ENCODE measurements at places on chromosomes 1 and 21.
A peak's percentile ranks its signal among the peaks of the same experiment; 100 is the strongest.

- DNase-seq: no peak
These were observed 1.4 kb downstream of the ACADM start for GRCh38 chr1:75725861-75726361.

GRCh38 chr1:245750261-245750660, 595.5 kb downstream of the KIF26B start:
- no peak for DNase-seq

- DNase-seq: no peak
These were observed 16.2 kb upstream of the TP53BP2 start for GRCh38 chr1:223861904-223862303.

DNA sequence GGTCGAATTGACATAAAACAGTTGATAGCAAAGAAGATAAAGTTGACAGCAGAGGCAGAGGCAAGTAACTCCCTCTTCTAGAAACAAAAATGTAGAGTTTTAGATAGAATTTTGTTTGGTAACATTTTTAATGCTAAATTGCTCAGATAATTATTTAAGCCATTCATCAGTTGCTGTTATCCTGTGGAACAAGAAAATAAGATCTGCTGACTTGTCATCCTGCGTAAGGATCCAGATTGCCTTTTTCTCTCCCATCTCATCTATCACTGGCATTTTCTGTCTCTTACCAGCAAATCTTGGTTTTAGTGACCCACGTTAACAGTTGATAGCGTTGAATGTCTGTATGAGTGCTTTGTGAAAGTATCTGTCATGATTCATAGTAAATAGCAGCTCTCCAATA, 29.8 kb downstream of the SOAT1 start:
- DNase-seq: no peak

GRCh38 chr1:110019770-110020169, 14.7 kb upstream of the STRIP1 start:
- no peak for DNase-seq

GRCh38 chr1:240415532-240415931, 196.4 kb downstream of the GREM2 start:
- no peak for DNase-seq

GRCh38 chr1:186424539-186424938, 36.4 kb downstream of the PDC start:
- DNase-seq: no peak

- DNase-seq: peak; percentile 18
These were observed 109.4 kb downstream of the NRDC start for GRCh38 chr1:51768971-51769588.

DNA sequence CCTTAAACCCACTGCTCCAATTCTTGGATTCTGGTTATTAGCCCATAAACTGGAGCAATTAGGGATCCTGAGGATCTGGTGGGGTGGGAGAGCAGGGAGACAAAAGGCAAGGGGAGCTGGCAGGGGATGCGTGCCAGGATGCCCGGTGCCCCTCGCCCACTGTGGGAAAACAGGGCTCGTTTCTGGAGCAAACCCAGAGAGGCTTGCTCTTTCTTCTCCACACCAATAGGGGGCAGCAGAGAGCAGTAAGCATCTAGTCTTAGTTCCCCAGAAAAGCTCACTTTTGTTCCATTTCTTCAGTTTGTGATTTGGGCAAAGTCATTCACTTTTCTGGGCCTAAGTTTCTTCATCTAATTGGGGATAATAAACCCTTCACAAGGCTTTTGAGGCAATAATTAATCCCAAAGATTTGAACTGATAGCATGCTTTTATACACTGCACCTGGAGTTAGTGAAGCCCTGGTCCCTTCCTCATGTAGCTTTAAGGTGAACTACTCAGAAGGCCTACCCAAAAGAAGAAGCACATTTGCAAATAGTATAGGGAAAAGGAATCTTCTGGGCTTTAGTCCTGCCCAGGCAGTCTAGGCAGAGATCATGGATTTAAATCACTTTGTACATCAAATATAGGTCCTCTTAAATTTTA, 160.6 kb upstream of the USP24 start:
- no peak for DNase-seq

- DNase-seq: no peak
These were observed 387.1 kb downstream of the OMA1 start for GRCh38 chr1:58159434-58159830.

GRCh38 chr1:241101622-241102021, 255.4 kb downstream of the RGS7 start:
- no peak for DNase-seq

DNA sequence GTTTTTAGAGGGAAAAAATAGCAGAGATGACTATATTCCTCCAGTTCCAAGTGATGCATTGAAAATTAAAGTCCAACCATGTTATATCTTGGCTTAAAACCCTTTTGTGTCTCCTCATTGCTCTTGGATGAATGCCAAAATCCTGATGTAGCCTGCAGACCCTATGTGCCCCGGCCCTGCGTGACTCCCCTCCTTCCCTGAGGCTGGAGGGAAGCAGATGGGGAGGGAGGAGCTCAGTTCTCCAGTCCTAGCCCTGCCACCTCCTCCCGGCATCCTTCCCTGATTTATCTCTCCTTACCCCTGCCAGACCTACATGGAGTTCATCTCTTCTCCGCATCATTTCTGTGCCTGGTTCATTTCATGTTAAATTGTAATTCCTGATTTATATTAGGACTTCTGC, 397.4 kb downstream of the PTPRU start:
- no peak for DNase-seq

GRCh38 chr1:151840421-151840820, 801 bp upstream of the C2CD4D start:
- DNase-seq: no peak

DNA sequence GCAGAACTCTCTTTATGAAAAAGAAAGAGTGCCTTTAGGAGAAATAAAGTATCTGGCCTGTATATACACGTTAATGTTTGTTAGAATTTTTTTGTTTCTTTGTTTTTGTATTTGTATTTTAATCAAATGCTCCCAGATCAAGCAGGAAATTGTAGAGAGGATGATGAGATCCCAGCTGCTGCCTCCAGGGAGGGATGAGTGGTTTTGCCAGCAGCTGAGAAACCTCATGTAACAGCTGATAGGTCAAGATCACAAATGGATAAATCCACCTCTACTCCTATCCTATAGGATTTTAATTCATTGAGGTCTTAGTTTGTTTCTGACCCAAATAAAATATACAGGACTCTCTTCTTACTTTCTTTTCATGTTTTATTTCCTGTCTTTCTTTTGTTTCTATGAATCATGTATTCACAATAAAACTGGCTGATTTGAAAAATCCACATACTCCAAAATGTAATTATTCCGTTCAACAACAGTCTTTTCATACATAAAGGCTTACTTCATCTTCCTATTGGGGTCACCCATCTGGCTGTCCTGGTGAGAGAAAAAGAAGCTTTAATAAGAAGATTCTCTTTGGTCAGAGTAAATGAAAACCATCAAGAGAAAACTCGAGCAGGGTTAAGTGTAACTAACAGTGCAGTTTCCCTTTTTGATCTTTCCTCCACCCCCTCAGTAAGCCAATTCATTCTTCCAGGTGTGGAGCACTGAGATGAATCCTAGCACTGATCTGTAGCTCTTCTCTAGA, 129.3 kb upstream of the PLPPR5 start:
- DNase-seq: no peak

GRCh38 chr1:151862604-151863003, 9.1 kb upstream of the THEM5 start:
- no peak for DNase-seq

GRCh38 chr1:160251687-160252526, 10.4 kb downstream of the DCAF8 start:
- DNase-seq: peak; percentile 23

DNA sequence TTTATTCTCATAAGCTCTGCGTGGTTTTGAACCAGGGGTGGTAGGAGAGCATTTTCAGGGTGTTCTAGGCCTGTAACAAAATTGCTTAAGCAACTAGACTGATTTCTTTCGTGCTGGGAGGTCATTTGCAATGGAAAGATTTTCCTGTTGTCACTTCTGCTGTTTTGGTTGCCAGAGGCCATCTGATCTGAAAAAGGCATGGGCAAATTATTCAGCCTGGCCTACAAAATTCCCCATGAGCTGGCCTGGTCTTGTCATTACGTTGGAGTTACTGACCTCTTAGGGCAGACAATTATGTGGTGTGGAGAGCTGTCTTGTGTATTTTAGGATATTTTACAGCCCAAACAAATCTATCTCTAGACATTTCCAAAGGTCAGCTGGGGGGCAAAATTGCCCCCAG, 444.4 kb upstream of the DAB1 start:
- no peak for DNase-seq

- DNase-seq: no peak
These were observed 181.8 kb upstream of the FMN2 start for GRCh38 chr1:239909898-239910297.

DNA sequence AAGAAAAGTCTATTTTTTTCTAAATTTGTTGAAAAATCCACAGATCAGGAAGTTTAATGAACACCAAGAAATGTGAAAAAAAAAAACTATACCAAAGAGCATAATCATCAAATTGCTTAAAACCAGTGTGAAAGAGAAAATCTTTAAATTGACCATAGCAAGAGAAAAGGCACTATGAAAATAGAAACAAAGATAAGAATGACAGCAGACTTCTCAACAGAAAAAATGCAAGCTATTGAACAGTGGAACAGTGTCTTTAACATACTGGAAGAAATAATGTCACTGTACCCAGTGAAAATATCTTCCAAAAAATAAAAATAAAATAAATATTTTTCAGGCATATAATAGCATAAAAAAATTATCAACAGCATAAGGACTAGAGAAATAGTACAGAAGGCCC, 243.0 kb upstream of the GJB5 start:
- no peak for DNase-seq

DNA sequence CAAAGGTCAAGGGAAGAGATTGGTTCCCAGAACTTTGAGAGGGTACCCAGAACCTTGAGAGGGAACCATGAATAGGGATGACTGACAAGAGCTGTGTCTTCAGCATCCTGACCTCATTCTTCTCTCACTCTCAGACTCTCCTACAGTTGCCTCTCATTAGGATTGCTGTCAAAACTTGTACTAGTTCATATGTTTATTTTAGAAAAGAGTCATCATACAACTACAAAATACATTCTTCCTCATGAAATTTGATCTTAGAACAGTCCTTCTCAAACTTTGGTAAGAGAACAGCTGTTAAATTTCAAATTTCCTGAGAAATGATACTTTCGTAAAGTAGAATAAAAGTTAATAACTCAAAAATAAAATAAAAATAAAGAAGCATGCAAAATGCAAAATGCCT, 161.4 kb upstream of the ZRANB2 start:
- DNase-seq: no peak

- DNase-seq: peak; percentile 9
These were observed 1.4 kb downstream of the PINK1 start for GRCh38 chr1:20634594-20635084.

GRCh38 chr1:154386643-154387352, 18.3 kb upstream of the IL6R start:
- DNase-seq: no peak

GRCh38 chr1:72432645-72433267, 150.4 kb upstream of the NEGR1 start:
- no peak for DNase-seq

GRCh38 chr1:224509907-224510306, 75.3 kb upstream of the WDR26 start:
- DNase-seq: peak; percentile 15

DNA sequence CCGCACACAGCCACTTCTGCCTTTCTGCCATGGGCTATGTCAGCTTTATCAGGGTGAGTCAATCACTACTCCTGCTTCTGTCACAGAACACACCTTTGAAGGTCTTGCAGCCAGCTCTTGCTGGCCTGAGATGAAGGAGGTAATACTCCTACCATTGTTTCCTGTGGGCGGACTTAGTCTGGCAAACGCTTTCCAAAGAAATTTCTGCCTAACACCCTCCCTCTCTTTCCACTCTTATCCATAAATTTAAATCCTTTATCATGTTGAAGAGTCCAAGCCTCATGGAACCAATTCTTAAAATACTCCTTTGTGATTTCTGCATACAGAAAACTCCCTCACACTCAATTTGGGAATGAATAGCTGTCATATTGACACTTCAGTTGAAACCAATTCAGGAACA, 633.1 kb upstream of the CHRM3 start:
- DNase-seq: no peak

DNA sequence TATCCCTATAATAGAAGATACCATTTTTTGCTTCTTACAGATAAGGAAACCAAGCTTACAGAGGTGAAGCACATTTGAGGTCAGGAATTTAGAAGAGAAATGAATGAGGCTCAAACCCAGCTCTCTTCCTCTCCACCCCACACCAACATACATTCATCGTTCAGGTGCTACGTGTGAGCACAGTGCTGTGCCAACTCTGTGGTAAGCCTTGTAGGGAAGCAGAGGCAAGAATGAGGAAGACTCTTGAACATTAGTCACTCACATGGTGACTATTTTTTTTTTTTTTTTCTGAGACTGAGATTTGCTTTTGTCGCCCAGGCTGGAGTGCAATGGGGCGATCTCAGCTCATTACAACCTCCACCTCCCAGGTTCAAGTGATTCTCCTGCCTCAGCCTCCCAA, 314.0 kb downstream of the NTNG1 start:
- DNase-seq: no peak

GRCh38 chr1:221234791-221235190, 355.5 kb downstream of the HLX start:
- DNase-seq: no peak

DNA sequence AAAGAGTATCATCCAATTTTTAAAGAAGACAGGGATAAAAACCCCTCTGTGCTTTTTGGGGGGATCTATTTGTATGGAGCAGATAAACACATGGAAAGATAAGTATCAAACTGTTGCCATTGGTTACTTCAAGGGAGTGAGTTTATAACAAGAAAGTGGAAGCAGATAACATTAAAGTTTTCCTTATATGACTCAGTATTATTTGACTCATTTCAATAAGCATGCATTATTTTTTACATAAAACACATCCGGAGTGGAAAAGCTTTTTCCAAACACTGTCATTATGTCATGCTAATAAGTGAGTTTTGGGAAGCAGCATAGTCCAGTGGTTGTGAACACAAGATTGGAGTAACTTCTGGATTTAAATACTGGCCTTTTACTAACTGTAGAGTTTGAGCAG, 452.2 kb downstream of the LTN1 start:
- DNase-seq: no peak

GRCh38 chr1:160954158-160955104, at the start of gene ITLN2:
ITLN2 (minus strand) TSS chr1:160954809; CDS start chr1:160954741, 68 bp downstream.
- DNase-seq: peak; percentile 36

DNA sequence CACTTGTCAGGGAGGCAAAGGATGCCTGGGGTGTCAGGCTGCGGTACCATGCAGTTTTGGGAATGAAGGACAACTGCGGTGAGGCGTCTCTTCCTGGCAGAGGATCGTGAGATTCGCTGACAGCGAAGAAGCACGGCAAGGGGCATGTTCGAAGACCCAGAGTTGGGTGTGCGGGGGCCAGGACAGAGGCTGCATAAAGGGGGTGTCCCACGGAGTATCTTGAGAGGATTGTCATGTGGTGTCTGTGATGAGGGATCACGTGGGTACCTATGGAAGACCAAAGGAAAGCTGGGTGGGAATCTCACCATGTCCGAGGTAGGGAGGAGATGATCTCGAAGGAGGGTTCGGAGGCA, 372 bp downstream of the SLC25A44 start:
- DNase-seq: no peak

- DNase-seq: no peak
These were observed 116.1 kb upstream of the GORAB start for GRCh38 chr1:170415710-170416372.

All from GDM1 (cell line).